ENCODE measurements at places on chromosomes 12 and 14.

DNA sequence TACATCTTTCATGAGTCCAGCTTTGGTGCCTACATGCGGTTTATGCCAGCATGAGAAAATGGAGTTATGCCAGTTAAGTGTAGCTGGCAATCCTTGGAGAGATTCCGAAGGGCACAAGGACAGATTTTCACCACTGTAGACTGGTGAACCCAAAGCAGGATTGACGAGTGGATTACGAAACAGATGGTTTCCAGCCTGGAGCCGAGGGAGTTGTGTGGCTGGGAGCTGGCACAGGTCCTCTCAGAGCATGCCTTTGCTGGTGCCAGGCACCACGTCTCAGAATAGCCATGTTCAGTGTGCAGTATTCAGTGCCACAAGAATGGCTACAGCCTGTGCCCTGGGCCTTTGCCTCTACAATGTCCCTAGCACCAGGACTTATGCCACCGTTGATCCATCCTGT, 13.2 kb downstream of the KCNH3 start:
- no peak for DNase-seq

DNA sequence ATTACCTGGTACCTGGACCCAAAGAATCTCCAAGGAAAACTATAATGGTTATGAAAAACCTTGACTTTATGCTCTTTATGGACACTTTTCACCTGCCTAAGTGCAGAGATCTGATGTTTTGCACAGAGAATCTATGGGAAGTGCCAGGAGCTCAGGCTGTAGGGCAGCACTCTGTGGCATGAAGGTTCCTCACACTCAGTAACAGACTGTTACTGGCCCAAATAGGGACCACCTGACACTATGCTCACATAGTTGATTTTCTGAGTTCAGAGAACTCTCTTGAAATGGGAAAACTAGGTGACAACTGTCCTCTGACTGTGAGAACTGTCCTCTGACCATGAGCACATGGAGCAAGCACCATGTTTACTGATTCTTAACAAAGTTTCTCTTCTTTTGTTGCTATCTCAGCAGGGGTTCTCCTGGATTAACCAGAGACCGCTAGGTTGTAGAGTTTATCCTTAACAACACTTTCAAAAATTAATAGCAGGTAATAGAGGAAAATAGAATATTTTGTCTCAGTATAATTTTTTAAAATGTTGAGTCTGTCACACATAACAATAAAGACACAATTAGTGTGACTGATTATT, 101.6 kb downstream of the STXBP6 start:
- no peak for DNase-seq

- DNase-seq = no peak
These were observed 62.1 kb downstream of the ARF6 start for GRCh38 chr14:49955024-49955423.

DNA sequence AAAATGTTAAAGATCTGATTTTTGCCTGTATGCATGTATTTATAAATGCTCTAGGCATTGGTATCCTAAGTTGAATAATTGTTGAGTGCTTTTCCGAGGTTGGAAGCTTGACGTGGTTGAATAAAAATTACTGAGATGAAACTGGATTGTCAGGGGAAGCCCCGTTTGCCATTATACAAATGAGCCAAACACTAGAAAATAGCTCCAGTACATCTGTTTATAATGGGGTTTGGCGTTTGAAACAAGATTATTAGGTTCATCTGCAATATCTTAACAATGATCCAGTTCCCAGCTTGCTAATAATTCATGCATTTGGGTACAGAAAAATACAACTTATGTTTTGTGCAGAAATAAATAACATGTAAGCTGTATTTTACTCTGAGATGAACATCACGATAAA, 789.6 kb downstream of the GALC start:
- DNase-seq = no peak

- no peak for DNase-seq
These were observed 36.7 kb downstream of the PRMT8 start for GRCh38 chr12:3527736-3528135.

DNA sequence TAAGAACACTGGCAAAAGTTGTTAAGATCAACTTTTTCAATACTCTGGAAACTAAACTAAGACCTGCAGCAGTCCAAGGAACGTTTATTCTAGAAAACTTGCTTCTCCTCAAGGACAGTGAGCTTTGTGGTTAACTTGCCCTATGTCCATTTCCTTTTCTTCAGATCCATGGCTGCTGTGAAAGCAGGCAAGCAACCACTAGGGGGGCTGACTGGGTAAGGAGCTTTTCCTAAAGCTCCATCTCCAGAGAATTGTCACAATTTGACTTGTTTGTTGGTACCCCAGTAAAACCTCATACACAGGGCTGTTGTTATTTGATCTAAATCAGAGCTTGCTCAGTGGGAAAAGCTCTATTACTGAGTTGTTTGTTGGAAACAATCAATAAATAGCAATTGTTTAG, 10.1 kb upstream of the RPL10L start:
- no peak for DNase-seq

GRCh38 chr12:123152833-123153232, 1.9 kb upstream of the PITPNM2 start:
- DNase-seq = no peak

DNA sequence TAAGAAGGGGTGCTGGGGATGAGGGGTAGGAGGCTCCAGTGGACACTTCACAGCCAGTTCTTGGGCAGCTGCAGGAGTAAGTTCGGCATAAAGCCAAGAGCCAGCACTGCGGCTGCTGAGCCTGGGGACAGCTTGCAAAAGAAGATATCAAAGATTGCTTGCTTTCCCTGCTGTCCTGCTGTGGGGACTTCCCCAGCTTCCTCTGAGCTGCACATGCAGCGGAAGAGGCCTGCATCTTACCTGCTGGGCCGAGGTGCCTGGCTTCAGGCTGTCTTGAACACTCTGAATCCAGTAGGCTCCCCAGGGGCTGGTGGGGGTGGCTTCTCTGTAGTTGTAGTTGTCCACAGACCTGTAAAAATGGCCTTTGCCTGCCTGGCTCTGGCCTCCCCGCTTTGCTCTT, 1.3 kb downstream of the CHGA start:
- DNase-seq = no peak

- no peak for DNase-seq
These were observed 1.3 kb downstream of the MAX start for GRCh38 chr14:65100922-65101541.

GRCh38 chr14:100694579-100695422, 31.9 kb upstream of the DLK1 start:
- no peak for DNase-seq

- DNase-seq = no peak
These were observed 18.1 kb upstream of the TIGAR start for GRCh38 chr12:4302881-4303280.

GRCh38 chr14:77508876-77509275, 10.3 kb upstream of the ISM2 start:
- no peak for DNase-seq

GRCh38 chr12:109879351-109880042, 844 bp downstream of the GLTP start:
- DNase-seq = no peak

GRCh38 chr14:68628605-68629310, 164.1 kb downstream of the ZFP36L1 start:
- DNase-seq = no peak

- no peak for DNase-seq
These were observed 52.1 kb downstream of the NUAK1 start for GRCh38 chr12:106086696-106087095.

- DNase-seq = no peak
These were observed 115.9 kb downstream of the UNC79 start for GRCh38 chr14:93546642-93547041.

DNA sequence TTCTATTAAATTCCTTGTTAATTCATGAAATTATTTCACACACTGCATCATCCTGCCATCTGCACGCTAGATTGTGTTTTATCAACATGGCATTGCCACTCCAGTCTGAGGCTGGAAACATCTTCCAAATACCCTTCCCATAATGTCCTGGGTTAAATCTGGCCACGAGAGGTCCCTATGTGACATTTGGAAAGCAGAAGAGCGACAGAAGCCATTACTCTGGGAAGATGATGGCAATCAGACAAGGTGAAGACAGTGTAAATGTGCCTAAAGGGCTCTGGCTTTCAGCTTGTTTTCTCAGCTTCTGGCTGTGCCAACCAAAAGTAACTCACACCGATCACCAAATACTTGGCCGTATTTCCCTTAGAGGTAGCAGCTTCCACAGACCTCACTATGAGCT, 144.8 kb downstream of the CAPZA3 start:
- no peak for DNase-seq

DNA sequence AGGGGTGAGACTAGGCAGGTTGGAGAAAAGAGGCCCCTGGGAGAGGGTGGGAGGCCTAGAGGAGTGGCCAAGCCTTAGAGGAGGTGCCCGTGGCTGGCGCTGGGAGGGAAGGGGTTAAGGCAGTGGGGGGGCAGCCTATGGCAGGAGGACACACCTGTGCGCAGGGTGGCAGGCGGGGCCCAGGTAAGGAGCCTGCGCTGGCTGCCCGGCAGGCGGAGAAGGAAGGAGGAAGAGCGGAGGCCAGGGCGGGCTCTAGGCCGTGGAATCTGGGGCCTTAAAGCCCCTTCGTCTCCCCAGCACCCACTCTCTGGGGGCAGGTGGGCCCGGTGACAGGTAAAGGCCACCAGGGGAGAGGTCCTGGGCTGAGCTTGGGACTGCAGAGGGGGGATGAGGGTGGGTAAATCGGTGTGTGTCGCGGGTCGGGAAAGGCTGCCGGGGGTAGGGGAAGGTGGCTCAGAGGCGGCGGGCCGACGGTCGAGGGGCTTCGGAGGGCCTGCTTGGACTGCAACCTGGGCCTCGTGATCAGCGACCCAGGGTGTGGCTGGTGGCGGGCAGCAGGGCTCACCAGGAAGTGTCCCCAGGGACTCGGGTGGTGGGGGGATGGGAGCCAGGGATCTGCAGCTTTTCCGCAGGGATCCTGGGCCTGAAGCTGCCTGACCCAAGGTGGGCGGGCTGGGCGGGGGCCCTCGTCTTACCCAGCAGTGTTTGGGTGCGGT, 7.3 kb downstream of the PHB2 start:
- DNase-seq = no peak

GRCh38 chr12:11780521-11781101, 131.1 kb downstream of the ETV6 start:
- DNase-seq = no peak

GRCh38 chr14:23398348-23398747, 9.7 kb downstream of the MYH6 start:
- DNase-seq = no peak

- no peak for DNase-seq
These were observed 362.6 kb downstream of the AEBP2 start for GRCh38 chr12:19801941-19802340.

GRCh38 chr14:77027538-77028383, 747 bp downstream of the IRF2BPL start:
- peak; percentile 70 for DNase-seq

DNA sequence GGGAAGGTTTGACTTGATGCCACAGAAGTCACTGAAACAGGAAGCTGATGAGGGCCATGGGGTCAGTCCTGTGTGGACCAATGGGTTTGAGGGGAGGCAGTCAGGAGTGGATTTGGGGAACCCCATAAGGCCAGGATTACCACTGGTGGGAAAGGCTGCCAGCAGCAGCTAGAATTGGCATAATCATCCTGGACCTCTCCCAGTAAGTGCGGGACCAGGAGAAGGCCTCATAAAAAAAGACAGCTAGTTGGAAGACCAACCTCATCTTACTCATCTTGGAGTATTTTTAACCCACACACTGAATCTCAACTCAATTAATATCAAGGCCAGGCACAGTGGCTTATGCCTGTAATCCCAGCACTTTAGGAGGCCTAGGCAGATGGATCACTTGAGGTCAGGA, 22.7 kb downstream of the TBX3 start:
- no peak for DNase-seq

DNA sequence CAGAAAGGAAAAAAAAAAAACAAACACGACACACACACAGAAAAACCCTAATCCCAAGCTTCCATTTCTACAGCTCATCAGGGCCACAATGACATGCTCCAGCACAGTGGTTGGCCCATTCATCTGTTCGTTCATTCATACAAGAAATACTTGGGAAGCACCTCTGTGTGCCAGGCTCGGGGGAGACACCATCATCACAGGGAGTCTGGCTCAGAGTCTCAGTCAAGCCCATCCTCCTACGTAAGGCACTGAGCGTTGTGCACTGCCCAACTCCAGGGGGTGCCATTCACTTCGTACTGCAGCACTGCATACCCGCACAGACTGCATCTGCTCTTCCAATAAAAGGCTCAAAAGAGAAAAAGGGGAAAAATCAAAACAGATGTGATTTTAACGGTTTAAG, 15.3 kb downstream of the VPS37B start:
- no peak for DNase-seq

- DNase-seq = no peak
These were observed 325.8 kb downstream of the FUT8 start for GRCh38 chr14:65738339-65738738.

DNA sequence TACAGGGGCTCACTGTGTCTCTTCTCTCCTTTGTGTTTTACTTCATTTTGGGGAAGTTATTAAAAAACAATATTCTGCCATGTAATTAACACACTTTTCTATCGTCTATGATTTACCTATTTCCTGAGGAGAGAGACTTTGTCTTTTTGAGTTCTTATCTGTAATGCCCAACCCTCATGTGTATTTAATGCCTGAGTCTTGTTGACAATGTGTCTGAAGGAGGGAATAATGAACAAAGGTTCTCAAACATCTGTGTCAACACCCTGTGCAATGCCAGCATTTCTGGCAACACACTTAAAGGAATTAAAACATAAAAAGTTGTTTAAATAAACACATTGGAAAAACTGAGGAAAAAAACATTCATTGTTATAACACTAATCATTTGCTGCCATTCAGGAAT, 147.1 kb downstream of the SLC15A5 start:
- no peak for DNase-seq

- DNase-seq = no peak
These were observed 2.5 kb downstream of the RFLNA start for GRCh38 chr12:124297389-124297788.

DNA sequence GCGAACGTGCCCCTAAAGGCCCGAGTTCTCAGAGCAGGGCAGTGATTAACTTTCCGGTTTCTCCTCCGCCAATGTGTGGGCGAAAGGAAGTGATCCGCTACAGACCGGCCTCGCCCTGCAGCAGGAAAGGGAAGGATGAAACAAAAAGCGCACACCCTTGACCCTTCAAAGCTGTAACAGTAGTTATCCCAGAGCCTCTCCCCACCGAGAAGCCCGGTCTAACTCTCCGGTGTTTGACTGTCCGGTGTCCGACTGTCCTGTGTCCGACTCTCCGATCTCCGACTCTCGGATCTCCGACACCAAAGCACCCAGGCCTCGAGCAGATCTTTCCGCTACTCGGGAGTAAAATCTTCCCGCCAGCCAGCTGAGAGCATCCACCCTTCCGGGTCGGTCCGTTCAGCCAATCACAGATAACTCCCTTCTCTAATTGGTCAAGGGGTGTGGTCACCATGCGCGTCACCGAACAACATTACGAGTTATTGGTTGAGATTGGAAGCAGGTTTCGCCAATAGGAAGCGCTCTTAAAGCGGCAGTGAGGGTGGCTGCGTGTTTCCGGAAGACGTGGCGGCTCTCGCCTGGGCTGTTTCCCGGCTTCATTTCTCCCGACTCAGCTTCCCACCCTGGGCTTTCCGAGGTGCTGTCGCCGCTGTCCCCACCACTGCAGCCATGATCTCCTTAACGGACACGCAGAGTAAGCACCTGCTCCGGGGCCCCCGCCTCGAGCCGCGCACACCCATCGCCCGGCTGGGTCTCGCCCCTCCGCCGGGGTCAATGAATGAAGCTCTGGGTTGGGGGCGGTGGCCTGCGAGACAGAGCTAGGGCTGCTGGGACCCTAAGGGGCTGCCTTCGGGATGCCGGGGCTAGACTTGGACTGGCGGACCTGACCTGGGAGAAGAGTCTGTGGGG, at the start of the genes GOLT1B and RECQL:
Gene GOLT1B (plus strand): TSS at position 532 of the 906 bp plus-strand sequence. CDS start 135 bp downstream, at position 667.
Gene RECQL (minus strand): TSS at position 378 of the 906 bp plus-strand sequence. CDS start 2,065 bp downstream, outside the sequence.
- peak; percentile 98 for DNase-seq

- DNase-seq = no peak
These were observed 70.7 kb downstream of the RASSF8 start for GRCh38 chr12:26028953-26029735.

All from SW 1271 (cell line).